Stimulated activated CD4-positive, alpha-beta T cell treated with anti-CD3 and anti-CD28 coated beads, Interleukin-4, amount 100 ng/mL, for 4 hours (primary cell): ENCODE measurements at places on chromosomes 11 and 22.

DNA sequence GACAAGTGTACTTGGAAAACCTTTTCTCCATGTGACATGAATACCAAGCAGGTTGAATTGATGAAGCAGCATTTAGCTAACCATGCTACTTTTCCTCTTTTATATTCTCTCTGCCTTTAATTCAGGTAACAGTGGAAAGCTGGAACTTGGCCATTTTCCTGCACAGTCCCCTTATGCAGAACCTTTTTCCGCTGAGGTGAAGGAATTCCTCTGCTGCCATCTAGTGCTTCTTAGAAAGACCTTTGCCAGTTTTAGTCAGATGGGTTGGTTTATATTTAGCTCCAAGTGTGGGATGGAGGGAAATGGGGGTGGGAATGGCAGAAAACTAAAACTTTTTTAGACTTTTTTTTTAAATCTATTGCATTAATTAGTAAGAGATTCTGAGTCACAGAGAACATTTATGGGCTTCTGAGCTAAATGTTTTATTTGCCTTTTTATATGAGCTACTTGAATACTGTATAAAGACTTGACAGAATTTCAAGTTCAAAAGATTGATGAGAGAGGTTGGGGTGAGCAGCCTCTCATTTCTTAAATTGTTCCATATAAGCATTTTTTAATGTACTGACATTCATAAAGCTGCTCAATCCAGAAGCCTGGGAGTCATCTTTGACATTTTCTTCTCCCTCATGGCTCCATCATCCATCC is 153.9 kb upstream of the ZC3H12C start:
- DNase-seq, result no peak

GRCh38 chr11:78030429-78031325 is 7.6 kb upstream of the KCTD14 start:
- no peak for DNase-seq

DNA sequence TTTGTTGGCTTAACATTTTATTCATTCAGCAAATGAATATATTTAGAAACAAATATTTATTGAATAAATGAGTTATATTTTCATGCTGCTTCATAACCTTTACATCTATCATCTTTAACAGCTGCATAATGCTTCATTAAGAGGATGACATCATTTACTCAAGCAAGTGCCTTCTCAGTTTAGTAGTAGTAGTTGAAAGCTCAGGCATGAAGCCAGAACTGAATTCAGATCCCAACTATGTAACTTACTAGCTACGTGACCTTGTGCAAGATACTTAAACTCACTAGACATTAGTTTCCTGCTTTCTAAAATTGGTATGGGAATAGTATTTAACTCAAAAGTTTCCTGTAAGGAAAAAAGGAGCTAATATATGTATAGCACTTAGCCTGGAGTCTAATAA is 90.3 kb downstream of the TMPRSS5 start:
- DNase-seq, result no peak

GRCh38 chr11:96481771-96482170 is 92.0 kb downstream of the JRKL start:
- no peak for DNase-seq

- no peak for DNase-seq
Observed at GRCh38 chr22:40043081-40043480, 48.3 kb downstream of the FAM83F start.

GRCh38 chr11:121634889-121635288 is 182.1 kb upstream of the SORL1-AS1 start:
- DNase-seq, result no peak

DNA sequence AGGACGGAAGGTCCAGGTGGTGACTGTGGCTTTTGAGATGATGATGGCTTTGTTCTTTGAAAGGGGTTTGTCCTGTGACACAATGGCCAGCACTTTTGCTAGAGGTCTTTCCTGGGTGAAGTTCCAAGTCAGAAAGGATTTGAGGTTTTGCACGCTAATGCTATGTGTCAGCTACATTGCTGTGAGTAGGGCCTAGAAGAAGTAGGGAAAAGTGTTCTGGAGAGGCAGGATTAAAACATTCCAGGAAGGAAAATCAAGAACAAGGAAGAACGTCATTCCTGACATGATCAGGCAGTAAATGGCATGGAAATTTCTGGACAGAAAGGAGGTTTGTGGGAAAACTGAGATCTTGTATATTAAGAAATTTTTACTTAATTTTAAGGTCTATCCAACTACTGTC is 290.7 kb downstream of the NTM start:
- DNase-seq, result no peak

- no peak for DNase-seq
Observed at GRCh38 chr11:12114193-12115033, 4.0 kb downstream of the MICAL2 start.

DNA sequence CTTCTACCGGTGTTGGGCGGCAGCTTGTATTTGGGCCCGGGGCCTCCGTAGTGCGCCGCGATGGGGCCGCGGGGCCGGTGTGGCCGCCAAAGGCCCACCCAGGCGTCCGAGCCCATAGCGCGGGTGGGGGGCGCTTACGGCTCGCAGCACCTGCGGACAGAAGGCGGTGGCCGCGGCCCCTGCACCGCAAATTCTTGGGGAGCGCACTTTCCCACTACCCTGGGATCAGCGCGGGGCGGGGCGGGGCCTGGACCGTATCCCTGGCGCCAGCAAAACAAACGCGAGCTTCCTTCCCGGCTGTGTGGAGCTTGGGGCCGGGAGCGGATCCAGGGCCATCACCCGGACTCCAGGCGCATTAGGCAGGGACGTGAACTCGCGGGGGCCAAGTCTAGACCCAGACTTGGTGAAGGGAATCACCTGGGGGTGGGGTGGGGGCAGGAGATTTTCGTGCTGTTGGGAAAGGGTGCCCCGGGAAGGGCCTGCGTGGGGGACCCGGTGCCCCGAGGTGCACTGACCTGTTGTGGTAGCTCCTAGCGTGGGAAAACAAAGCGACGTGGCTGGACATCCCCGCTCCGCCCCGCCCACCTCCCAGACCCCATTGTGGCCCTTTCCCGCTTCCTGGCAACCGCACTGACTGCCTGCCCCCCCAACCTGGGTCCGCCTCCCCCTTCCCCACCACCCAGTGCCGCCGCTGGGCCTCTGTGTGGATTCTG is 2.3 kb upstream of the TYMP start:
- no peak for DNase-seq

DNA sequence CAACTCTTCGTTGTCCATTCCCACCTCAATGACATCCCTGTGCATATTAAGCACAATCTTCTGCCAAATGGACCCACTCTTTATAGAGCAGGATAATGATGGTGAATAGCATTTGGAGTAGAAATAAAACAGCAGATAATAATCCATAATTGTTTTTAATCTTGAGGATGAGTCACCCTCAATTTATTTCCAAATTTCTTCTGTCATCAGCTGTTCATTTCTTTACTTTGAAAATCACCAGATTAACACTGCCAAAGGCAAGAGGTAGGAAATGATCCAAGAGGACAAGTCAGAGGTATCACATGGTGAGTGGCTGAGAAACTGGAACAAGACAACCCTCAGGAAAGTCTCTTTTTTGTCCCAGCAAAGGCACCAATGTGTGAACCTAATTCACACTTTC is 7.3 kb upstream of the AMBRA1 start:
- DNase-seq, result no peak

DNA sequence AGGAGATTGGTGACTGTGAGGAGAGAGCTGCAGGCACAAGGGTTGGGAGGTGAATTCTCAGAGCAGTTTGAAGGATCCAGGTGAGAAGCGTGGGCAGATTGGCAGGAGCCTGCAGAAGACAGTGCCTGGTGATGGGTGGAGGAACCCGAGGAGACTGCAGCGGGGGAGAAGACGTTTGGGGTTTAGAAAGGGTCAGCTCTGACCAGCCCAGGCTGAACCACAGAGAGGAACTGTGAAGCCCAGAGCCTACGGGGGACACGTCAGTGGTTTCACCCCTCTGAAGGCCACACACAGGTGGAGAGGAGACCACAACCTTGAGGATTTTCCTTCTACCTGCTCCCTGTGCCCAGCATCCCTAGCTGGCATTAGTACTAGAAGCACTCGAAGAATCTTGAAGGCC is 154.8 kb upstream of the TBCEL start:
- DNase-seq, result no peak

GRCh38 chr11:84240847-84241246 is 954.7 kb upstream of the CCDC90B start:
- no peak for DNase-seq

DNA sequence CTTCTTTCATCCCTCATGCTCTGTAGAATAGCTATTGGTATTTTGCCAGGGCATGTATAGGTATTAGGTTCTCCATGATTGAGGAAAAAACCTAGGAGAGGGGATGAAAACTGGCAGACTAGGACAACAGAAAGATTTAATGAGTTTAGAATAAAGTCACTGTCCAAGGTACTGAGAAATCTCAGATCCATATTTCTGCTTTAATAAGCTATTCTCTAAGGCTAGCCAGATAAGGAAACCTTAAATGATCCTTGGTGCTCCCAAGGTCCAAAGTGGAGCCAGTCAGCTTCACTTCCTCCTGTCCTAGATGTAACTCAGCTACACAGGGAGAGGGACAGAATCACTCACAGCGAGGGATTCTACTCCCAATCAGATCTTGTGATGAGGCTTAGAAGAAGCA is 13.7 kb upstream of the CSNK2A3 start:
- no peak for DNase-seq

- DNase-seq, result peak; percentile 45
Observed at GRCh38 chr11:72642884-72643522, 31.2 kb downstream of the PDE2A start.

DNA sequence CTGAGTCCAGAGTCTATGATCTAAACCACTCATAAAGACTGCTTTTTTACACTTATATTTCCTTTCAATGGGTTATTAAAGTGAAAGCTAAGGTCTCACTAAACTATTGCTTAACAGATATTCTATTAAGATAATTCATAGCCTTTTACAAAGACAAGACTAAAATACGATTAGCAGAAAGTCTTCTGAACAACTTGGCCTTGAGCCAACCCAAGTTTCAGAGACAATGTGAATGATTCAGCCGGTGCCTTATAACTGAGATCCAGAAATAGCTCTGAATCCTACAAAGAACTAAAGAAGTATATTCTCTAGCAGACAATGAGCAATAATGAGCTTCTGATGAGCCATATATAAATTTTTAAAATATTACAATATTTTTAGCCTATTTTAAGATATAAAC is 41.5 kb upstream of the CARD18 start:
- DNase-seq, result no peak

DNA sequence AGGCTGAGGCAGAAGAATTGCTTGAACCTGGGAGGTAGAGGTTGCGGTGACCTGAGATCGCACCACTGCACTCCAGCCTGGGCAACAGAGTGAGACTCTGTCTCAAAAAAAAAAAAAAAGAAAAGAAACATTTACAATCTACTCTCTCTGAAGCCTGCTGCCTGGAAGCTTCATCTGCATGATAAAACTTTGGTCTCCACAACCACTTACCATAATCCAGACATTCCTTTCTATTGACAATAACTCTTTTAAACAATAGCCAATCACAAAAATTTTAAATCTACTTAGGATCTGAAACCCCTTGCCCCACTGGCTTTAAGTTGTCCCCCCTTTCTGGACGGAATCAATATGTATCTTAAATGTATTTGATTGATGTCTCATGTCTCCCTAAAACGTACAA is 25.0 kb upstream of the HTR3A start:
- no peak for DNase-seq

GRCh38 chr11:127816962-127817361 is 770.4 kb downstream of the ETS1 start:
- no peak for DNase-seq

DNA sequence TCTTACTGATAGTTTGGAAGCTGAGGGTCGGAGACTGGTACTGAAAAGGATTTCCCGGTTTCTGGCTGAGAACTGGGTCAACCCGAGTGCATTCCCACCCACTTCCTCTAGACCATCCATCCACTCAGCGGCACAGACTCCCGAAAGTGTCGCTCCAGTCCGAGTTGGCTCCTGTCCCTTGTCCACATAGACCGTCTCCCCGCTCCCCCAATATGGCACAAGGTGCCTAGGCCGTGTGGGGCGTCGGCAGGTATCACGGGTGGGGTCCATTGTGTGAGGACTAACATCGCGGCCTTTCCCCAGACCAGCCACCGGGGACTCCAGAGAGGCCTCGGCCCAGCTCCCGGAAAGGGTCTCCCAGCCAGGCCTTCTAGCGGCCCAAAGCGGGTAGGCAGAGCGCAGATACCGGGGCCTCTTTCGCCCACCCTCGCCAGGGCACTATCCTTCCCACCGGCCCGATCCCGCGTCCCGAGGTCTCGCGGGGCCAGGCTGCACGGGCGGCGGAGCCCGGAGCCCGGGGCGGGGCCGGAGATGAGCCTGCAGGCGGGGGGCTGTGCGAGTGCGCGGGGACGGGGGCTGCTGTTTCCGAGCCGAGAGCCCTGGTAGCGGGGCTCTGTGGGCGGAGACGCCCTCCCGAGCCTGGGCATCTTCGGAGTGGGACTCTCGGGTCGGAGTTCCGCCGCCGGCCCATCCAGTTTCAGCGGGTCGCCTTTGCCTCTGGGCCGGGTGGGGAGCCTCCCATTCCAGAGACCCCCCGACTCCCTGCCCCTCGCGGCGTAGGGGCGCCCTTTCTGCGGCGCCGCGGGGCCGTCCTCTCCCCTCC is 21.1 kb downstream of the SERPINH1 start:
- DNase-seq, result no peak

DNA sequence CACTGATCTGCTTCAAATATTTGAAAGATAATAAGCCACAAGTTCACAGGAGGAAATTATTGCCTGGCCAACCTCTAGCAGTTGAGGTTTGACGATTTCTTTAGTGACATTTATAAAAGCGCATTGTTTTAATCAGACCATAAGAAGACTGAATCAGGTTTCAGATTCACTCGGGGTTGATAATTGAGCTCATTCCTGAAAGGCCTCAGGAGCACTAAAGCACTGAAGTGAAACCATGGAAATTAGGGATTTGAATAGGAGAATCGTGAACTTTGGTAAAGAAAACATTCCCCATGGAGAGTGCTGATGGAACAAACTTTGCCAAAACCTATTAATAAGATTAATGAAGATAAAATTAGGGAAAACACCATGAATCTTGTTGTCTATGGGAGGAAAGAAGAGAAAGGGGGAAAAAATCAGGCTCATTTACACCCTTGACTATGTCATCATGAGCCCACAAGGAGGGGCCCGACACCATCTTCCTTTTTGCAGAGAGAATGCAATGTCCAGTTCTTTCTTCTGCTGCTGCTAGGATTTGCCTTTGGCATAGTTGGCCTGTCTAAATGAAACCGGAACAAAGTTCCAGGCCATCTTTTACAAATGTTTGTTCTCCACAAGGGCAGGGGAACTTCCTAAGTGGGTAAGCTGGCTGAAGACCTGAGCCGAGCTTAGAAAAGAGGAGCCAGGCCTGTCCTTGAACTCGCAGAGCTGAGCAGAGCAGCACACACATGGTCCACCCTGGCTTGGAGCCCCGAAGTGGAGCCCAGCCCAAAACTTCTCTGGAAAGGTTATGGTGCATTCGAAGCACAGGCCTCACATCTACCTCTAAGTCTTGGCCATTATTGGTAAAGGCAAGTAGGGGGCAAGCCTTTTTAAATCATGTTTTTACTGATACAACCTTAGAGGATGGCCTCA is 56.1 kb upstream of the EIF3M start:
- DNase-seq, result no peak
